ACHN (cell line): ENCODE measurements at places on chromosomes 5 and 9.

- peak; percentile 45 for DNase-seq
These were observed 125.3 kb downstream of the ST8SIA4 start for GRCh38 chr5:100777680-100778300.

- DNase-seq = no peak
These were observed 22.5 kb downstream of the SEC61B start for GRCh38 chr9:99244344-99245260.

DNA sequence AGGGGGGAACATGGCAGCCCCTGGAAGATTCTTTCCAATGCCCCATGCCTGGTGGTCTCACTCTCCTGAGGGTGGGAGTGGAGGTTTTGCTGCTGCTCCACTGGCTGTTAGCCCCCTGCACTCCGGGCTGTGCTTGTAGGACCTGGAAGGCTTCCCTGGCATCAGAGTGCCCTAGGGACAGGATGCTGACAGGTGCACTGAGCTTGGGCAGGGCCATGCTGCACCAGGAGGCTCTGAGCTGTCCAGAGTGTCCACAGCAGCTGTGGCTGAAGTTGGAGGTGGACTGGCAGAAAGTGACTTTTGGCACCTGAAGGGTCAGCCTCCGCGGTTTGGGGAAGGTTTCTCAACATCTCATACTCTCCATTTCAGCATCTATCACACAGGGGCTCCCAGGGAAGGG is 249.1 kb downstream of the GADD45G start:
- no peak for DNase-seq

DNA sequence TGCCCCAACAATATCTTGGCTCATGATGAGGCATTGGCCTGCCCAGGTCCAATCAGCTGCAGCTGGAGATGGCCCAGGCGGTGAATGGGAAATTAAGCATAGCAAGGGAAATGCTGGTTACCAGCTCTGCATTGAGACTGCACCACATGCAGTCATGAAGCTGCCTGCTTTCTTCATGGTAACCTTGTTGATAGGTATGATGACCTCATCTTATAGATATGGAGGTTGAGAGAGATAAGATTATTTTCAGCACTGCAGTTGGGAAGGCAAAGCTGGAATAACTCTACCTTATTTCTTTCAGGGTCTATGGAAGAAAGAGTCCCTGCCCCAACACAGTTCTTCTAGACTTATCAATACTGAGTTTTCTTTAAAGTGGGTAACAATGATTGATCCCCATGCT is 180.1 kb downstream of the ICE1 start:
- DNase-seq = no peak

GRCh38 chr5:168602517-168602916 is 23.3 kb upstream of the PANK3 start:
- no peak for DNase-seq

GRCh38 chr5:126975796-126976195 is 54.6 kb downstream of the MARCHF3 start:
- no peak for DNase-seq

GRCh38 chr5:11467588-11467987 is 436.7 kb downstream of the CTNND2 start:
- no peak for DNase-seq

DNA sequence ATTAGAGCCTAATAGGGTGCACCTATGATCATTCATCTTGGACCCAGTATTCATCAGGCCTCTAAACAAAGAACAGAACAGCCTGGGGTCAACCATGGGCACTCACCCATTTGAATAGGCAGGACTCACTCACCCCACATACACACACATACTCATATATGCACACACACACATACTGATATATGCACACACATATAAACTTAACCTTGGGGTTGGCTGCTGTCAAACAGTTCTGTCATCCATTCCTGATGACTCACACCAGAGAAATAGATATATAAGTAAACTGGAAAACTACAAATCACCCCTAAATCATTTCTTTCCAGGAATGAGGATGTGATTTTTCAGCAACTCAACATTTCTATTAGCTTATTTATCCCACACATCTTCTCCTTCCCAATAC is 51.3 kb downstream of the ARL15 start:
- no peak for DNase-seq

DNA sequence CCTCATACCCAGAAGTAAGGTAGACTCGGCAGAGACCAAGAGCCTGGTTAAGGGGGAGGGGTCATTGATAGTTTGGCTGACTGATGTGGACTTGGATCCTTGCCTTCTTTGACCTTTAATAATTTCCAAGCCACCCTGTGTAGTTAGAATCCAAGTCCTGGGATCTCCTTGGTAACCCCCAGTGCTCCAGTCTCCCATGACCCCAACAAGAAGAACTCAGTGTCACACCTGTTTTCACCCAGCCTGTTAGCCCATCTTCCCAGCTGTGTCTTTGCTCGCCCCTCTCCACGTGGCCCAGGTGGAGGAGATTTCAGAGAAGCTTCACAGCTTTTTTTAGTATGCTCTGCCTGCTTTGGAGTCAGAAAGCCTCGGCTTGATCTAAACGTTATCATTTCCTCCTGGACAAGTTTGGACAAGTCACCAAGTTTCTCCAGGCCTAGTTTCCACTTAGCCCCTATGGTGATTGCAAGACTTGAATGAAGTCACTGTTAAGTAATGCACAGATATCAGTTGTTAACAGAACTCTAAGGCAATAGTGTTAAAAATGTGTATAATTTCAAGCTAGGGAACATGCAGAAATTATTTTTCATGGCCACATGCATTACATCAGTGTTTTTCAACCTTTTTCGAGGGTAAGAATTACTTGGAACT is 170.0 kb downstream of the TMEM38B start:
- no peak for DNase-seq

GRCh38 chr5:147972076-147972840 is 65.9 kb upstream of the C5orf46 start:
- no peak for DNase-seq

DNA sequence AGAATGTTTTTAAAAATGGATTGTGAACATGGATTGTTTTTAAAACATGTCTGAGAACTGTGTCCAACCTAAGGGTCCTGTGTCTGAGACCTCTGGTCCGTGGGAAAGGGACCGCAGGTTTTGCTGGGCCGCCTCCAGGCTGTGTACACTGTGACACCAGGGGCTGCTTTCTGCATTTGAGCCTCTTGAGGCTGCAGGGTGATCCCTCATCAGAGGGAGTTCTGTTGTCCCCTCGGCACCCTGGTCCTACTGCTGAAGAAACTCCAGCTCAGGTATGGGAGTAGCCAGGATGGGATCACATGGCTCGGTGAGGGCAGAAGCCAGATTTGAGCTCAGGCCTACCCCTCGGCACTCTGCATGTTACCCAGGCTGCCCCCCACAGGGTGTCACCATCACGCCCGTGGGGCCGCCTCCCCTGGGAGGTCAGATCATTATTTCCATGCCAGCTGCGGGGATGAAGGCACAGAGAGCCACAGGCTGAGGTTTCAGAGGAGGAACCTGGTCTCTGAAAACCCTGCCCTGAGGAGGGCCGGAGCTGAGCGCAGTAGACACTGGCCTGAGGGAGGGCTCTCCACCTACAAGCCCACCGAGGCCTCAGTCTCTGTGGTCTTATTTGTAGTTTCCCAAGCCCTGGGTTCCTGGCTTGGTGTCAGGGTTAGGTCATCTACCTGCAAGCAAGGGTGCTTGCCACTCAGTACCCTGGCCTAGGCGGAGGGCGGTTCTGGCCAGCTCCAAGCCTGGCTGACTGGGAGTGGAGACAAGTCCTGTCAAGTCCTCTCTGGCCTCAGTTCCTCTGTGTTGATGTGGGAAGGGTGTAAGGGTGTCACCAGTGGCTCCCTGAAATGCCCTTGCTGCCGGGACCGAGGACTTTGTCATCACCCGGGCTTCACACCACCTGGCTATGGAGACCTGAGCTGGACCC is 2.8 kb downstream of the PRR7 start:
- DNase-seq = no peak
